Kidney epithelial cell (primary cell): ENCODE measurements at places on chromosomes 4 and X. TPM values are rescaled to one million over a fixed set of nuclear protein-coding genes. Genes with fewer than 3 reads are reported as not detected.

DNA sequence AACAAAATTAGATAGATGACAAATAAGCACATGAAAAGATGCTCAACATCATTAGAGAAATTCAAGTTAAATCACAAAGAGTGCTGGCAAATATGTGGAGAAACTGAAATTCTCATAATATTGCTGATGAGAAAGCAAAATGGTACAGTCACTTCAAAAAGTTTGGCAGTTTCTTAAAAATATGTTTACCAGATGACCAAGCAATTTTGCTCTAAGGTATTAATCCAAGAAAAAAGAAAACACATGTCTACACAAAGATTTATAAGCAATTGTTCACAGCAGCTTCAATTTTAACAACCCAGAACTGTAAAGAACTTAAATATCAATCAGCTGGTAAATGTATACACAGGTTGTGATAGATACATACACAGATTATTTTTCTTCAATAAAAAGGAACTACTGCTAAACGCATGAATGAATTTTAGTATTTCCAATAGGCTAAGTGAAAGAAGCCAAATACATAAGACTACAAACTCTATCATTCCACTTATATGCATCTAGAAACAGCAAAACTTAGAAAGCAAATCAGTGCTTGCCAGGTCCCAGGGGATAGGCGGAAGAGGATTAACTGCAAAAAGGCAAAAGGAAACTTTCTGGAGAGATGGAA is 11.7 kb downstream of the OTUD4 start:
- no peak for DNase-seq

LINC00632 gene
- 1.4 and 3.7 TPM in 2 replicates for total RNA-seq

SHROOM2 gene
- 10.6 and 14.1 TPM in 2 replicates for total RNA-seq

- DNase-seq: no peak
These were observed 17.1 kb downstream of the PRIMPOL start for GRCh38 chr4:184666670-184667069.

AR gene
- total RNA-seq: 0.25 and 0.89 TPM in 2 replicates

PAK3 gene
- 2.3 and 3.0 TPM in 2 replicates for total RNA-seq

N4BP2 gene
- 11.9 and 13.7 TPM in 2 replicates for total RNA-seq

GRCh38 chrX:119762718-119763117 is 4.3 kb downstream of the SOWAHD start:
- no peak for DNase-seq

DNA sequence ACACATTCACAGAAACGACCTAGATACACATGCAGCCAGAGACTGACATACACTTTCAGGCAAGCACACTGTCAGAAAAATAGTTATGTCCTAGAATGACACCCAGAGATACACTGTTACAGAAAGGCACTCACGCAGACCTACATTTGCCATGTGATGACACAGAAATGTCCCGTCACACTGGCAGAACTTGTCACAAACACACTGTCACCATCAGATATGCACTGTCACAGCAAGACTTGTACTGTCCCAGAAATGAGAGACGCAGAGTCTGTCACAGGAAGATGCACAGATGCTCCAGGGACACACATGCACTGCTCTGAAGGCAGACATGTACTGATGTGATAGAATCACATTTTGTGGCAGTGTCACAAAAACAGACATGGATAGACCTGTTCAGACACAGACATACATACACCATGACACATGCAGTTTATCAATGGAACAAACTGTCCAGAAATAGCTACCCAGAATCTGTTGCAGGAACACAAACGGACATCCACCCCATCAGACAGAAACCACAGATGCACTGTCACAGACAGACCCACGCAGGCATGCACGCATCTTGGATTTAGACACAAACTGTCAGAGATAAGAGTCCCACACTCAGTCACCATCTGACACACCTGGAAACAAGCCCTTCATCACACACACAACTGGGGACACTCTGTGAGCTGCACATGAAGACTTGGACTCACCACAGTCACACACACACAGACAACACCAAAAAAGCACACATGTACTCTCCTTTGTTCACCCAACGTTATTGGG is 1.3 kb upstream of the PIM2 start:
- no peak for DNase-seq

GPR119 gene
- not detected in 2 replicates for total RNA-seq

GRCh38 chrX:19462879-19463278 is 52.4 kb downstream of the MAP3K15 start:
- DNase-seq: no peak

- DNase-seq: no peak
These were observed 985.8 kb downstream of the TRAM1L1 start for GRCh38 chr4:116099596-116099995.

BGN gene
- total RNA-seq: 6.2 and 10.3 TPM in 2 replicates

GRCh38 chr4:63105839-63106238 is 1303.4 kb downstream of the TECRL start:
- no peak for DNase-seq

KLHL5 gene
- 56.2 and 57.1 TPM in 2 replicates for total RNA-seq

GRCh38 chrX:123217077-123217476 is 33.0 kb downstream of the GRIA3 start:
- no peak for DNase-seq

ANKRD50 gene
- 14.6 and 14.8 TPM in 2 replicates for total RNA-seq

CCDC110 gene
- 0.14 and 0.38 TPM in 2 replicates for total RNA-seq

GRCh38 chr4:145436796-145437195 is 44.9 kb upstream of the SMAD1 start:
- DNase-seq: no peak

GRCh38 chr4:128358231-128358912 is 70.8 kb upstream of the PGRMC2 start:
- no peak for DNase-seq

DNA sequence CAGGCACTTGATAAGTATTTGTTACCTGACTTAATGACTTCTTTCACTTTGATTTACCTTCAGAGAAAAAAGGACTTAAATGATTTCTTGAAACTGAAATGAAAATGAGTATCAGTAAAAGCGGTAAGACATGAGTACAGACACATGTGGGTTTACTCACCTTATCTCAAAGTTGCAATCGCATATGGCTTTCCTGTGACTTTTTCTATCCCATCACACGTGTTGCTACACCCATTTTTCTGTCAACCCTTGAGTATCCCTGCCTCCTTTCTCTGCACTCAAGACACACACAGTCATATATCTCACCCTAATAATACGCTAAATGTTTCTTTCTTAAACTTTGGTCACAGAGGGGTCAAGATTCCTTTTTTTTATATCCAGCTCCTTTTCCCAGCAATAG is 11.0 kb upstream of the ARHGEF38 start:
- DNase-seq: no peak

DNA sequence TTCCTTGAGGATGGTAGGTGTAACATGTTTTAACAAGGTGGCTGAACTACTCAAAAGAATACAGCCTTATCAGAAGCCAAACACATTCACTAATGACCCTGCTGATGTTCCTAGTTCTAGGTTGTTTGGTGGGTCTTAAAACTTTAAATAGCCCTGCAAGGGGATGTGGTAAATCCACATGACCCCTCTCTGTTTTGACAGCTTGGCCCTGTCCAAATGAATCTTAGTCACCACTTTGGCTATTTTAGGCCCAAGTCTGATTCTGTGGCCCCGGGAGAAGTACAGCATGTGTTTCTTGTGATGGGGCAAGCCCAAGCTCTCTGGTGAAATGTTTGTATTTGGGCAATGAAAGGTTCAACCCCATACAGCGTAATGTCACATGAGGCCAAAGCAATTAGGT is 54.5 kb upstream of the GPR34 start:
- DNase-seq: no peak

DNA sequence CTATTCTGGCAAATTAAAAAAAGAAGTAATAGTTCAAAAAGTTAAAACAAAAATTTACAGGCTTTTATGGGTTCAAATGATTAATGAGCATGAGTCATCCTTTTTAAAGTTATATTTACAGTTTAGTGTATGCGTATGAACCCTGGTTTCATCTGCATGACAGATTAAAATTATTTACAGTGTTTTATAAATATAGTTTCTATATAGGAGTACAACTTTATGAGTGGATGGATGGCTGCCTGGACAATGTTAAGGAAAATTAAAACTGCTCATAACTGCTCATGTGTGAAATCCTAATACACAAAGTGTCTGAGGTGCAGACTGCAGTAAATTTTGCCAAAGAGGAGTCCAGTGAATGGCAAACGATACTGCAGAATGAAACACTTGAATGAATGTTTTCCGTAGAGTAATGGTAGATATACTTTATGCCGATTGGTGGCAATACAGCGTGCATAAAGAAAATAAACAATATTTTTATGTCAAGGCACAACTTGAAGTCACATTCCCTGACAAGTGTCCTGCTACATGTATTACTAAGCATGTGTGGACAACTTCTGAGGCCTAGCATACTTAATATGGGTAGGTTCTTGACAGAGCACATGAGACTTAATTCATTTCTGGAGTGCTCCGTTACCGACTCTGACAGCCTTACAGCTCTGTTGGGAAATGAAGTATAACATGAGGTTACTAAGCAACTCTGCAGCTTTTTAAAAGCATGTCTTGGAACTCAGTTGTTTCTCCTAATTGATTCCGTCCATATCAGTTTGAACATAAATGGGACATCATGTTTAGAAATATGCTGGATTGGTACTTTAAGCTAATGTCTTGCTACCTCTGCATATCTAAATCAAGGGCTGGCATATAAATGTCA is 985.6 kb upstream of the PCDH7 start:
- no peak for DNase-seq

RNF175 gene
- 1.0 and 2.0 TPM in 2 replicates for total RNA-seq

DNA sequence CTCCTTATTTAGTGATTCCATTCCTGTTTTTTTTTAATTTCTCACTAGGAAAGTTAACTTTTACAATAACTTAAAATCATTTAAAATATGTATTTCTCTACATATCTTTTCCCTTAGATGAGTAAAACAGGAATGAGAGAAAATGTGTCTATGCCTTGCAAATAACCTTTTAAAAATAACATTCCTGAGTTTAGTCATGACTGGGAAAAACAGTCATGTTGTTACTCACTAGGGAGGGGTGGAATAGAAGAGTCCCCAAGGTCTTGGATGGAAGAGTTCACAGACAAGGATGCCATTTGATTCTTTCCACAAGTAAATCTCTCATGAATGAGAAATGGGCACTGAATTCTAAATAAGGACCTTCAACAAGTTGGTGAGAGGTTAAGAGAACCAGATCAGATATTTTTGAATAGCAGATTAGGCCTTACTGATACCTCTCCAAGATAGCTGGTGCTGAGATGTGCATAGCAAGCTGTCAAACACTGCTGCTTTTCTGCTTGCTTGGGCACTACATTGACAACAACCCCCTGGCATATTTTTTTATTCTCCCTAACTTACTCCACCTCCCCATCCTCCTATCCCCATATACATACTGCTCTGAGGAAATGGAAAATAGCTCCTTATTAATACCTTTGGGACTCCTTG is 25.1 kb downstream of the UGDH start:
- DNase-seq: no peak

- no peak for DNase-seq
These were observed 7.3 kb upstream of the SRP72 start for GRCh38 chr4:56460085-56460484.

AMBN gene
- not detected in 2 replicates for total RNA-seq

FABP2 gene
- not detected in 2 replicates for total RNA-seq

DNA sequence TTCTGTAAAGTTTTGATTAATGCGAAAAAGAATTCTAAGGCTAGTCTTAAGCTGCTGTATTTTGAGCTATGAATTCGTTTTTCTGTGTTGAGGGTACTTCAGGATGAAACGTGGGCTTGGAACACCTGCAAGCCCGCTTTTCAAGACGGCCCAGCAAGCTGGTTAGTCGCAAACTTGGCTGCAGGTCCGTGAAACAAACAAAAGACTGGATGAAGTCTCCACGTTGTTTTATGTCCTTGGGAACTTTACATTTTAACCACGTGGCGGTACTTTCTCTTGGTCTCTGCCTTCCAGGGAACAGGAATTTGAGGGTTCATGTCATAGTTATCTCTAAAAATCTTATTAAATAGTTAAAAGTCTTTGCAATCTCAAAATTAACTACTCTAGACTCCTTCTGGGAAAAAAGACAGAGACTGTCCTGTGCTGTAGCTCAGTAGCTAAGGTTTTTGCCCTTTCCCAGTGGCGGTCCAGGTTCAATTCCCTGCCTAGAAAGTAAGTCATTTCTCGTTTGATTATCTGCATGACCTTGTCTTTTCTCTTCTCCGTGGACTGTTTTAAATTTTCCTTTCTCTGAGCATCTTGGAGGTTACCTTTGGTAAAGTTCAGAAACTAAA is 21.0 kb downstream of the TENM3 start:
- no peak for DNase-seq

DNA sequence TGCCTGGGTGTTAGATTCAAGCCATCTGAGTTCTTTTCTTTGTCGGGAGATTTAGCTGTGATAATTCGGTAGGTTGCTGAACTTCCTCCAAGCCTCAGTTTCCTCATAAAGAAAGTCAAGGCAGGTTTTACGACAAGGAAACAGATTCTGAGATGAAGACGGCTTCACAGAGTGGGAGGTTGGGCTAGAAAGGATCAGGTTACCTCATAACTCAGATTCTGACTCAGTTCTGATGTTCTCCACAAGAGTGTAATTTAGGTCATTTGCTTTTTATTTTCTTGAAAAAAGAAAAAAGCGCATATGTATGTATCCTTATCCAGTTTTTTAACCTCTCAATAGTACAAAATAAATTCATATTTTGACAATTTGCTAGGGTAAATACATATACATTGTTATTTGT is 47.2 kb upstream of the ELOVL6 start:
- no peak for DNase-seq

DNA sequence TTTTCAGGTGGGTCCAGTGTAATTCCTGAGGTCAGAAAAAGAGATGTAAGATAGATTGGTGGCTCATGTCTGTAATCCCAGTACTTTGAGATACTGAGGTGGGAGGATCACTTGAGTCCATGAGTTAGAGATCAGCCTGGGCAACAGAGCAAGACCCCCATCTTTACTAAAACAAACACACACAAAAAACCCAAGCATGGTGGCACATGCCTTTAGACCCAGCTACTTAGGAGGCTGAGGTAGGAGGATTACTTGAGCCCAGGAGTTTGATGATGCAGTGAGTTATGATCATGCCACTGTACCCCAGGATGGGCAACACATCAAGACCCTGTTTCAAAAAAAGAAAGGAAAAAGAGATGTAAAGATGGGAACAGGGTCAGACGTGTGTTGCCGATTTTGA is 857.4 kb upstream of the NDST4 start:
- DNase-seq: no peak

- DNase-seq: no peak
These were observed 19.2 kb downstream of the PPP3CA start for GRCh38 chr4:101328063-101328602.
